ENCODE measurements at places on chromosomes 3 and 15.

DNA sequence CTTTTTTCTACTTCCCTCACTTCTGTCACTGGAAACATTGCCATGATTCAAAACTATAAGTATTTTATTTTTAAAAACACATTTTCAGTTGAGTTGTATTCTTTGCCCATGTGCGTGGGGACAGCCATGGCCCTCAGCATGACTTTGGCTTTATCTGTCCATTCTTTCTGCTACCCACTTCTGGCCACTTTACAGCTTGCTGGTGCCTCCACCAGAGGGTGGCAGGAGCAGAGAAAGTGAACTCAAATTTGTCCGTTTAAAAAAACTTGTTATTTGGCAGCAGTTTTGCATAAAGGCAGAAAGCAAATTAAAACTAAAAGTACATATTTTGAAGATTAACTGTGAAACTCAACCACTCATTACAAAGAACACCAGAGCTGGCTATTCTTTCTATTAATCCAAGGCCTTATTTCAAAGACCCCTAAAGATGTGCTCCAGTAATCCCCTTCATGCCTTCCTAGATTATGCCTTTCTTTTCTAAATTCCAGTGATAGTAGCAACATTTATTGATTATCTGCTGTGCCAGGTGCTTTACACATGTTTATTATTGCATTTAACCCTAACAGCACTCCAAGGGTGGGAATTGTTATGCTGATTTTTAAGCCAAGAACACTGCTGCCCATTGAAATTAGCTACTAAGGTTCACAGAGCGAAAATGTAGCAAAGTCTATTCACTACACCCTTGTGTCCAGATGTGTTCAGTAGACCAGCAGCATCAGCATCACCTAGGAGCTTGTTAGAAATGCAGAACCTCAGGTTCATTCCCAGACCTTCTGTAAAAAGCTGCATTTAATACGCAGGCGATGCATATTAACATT, 134.8 kb downstream of the THRB start:
- no peak for DNase-seq

- no peak for DNase-seq
These were observed 233.8 kb downstream of the NTRK3 start for GRCh38 chr15:88022716-88023115.

GRCh38 chr3:58148049-58148448, 62.7 kb downstream of the DNASE1L3 start:
- DNase-seq: no peak

DNA sequence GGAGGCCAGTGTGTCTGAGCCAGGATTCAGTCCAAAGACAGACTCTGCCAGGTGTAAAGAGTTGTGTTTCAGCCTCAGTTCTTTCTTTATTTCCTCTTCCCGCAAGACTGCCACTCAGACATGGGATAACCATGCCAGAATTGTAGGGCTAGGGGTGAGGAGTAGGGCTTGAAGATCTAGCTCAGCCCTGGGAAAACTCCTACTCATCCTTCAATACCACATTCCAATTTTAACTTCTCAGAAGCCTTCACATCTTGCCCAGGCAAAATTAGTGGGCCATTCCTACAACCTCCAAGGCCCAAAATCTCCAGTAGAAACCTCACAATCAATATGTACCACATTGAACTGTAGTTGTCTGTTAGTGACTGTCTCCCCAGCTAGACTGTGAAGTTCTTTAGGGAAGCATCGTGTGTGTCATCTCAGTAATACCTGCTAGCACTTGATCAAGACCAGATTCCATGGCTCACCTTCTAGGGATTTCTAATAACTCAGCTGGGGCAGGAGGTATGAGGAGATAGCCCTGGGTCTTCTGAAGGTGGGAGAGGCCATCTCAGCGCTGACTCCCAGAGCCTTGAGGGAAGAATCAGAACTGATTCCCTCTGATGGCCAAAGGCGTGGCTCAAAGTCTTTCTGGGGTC, 19.7 kb downstream of the HRH1 start:
- no peak for DNase-seq

DNA sequence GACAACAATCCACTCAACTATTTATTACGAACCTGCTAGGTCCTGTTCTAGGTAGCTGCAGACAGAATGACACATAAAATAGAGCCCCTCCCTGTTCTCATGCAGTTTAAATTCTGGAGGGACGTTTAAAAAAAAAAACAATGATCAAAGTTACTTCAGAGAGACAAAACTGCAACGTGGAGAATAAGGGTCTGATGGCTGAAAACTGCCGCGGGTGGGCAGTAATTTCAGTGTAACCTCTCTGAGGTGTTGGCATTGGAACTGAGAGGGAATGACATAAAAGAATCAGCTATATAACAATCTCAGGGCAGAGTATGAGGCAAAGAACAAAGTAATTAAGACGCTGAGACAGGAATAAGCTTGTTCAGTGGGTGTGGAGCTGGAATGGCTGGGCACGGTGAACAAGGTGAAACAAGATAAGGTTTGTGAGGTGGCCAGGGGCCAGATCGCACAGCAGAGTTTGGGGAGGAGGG, 19.5 kb downstream of the TBL1XR1 start:
- DNase-seq: no peak

- DNase-seq: no peak
These were observed 11.0 kb upstream of the IQCF5 start for GRCh38 chr3:51886447-51886846.

DNA sequence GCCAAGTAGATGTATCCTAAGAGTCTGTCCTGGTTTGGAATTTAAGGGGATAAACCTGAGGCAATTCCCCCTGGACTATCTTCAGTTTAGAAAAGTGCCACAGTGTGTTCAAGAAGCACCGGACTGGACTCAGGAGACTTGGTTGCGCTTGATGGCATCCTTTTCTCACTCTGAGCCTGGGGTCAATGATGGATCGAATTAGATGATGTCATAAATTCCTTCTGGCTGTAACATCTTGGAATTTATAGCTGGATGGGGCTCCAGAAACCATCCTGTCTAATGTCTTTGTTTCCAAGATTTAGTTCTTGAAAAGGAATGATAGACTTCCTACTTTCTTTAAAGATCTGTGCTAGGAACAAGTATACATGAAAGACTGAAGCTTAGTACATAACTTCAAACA, 280.6 kb downstream of the LPP start:
- no peak for DNase-seq

DNA sequence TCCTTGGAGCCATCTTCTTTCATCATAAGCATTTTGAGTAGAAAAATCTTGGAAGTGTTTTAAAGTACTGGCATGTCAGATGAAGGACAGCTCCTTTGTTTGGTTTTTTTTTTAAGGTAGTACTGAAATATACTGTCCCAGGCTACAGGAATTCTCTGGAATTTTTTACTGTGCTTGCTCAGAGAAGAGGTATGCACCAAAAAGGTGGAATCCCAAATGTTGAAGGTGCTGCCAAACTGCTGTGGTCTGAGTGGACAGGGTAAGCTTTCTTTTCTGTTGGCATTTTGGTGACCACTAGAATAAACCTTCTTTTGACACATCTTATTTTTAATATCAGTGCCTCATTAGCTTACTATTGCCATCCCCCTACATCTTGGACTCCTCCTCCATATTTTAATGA, 7.2 kb downstream of the GNL3 start:
- DNase-seq: no peak

DNA sequence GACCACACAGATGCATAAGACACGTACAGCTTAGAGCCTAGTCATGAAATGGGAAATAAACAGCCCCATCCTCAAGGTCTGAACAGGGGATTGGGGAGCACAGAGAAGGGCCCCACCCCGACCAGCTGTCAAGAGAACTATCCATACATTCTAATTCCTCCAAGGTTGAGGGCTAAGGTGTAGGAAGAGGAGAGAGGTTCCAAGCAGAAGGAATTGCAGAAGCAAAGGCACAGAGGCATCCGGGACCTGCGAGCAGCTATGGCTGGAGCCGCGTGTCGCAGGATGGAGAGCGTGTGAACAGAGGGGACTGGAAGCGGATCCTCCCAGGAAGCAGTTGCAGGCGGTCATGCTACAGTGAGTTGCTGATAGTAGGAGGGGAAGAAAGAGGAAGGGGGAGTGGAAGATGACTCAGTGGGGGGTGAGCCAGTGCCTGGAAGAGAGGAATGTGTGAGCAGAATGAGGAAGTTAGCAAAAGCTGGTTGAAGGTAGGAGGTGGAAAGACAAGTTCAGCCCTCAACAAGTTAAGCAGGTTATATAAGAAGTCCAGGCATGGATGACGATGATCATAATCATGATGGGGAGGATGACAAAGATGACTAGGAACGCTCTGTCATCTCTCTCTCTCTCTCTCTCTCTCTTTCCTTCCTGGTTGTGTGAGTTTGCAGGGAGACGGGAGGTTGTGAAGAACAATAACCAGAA, 89.7 kb downstream of the LIPC start:
- DNase-seq: no peak

DNA sequence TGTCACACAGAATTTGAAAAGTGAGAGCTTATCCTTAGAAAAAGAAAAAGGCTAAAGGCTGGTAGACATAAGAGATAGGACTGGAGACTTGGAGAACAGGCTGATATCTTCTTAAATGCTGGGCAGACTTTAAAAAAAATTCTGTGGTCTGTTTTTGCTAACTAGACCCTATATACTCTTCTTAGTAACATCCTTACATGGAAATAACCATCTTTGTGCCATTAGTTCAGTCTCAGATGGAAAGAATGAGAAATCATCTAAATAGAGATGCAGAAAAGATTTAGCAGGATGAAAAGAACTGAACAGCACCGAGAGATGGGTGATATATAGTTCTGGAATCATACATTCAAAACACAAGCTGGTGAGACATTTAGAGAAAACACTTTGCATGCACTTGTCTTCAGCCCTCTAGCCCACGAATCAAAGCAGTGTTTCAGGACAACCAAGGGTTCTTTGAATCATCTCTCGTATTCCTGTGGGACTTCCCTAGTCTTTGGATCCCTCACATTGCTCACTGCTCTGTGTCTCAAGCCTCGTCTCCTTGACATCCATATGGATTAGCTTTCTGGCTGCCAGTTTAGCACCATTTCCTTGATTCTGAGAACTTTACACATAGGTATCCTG, 93.0 kb upstream of the LYSMD4 start:
- DNase-seq: no peak

DNA sequence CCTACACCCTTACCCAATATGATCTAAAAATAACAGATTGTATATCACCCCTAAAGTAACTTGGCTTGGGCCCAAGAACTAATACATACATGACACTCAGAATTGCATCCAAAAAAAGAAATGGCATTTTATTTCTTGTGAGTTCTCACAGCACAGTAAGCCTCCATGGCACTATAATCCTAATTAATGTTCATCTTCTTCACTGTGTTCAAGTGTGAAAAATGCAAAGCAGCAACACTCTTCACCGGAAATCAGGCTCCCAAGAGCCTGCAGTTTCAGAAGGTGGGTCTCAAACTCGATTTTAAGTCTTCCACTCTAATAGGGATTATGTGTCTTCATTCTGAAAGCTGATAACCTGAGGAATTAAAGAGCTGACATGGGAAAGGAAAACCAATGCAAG, 142.8 kb upstream of the TSC22D2 start:
- DNase-seq: no peak

- DNase-seq: no peak
These were observed 454.9 kb downstream of the IL5RA start for GRCh38 chr3:2655229-2655701.

DNA sequence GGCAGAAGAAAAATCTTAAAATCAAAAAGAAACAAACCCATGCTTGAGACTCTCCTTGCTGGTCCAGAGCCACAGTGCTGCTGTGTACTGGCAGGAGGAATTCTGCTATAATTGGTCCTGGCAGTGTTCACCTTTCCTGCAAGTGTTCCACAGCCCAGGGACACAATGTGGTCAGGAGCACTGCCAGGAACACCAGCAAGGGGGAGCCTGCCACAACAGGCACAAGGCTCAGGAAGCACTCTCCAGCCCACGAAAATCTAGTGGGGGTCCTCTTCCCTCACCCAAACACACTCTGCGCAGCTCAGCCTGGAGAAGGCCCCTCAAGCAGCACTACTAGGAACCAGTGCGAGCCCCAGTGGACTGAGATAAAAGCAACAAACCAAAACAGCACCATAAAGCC, 92.9 kb downstream of the UBE3A start:
- no peak for DNase-seq

DNA sequence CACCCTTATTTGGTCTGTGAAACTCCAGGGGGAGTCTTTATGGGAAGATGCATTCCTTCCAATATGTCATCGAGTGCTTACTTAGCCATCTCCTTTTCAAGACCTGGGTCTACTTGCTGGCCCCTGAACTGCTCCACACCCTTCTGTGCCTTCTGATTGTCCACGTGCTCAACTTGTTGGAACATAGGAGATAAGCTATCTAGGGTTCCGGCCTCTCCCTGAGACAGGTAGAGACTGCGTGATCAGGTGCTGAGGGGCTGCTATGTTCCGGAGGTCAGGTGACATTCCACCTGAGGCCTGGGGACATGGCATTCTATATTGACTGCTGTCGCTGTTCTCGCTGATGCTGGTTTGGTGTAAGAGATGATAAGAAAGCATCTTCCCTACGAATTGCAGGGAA, 65.6 kb downstream of the ATP1B3 start:
- DNase-seq: no peak

Data from GM13977 (cell line).